ENCODE measurements at places on chromosomes 12 and 14.
A peak's percentile ranks its signal among the peaks of the same experiment; 100 is the strongest.

- H3K27me3 ChIP-seq = no peaks in the 10 kb centered on the region
- no peaks in the 10 kb centered on the region for H3K4me1 ChIP-seq
- H3K36me3 ChIP-seq = peaks cover 67% of the 10 kb centered on the region
- no peak overlapping the region for H3K4me3 ChIP-seq
- no peak overlapping the region for H3K27ac ChIP-seq
Measured at GRCh38 chr12:112180422-112180821, 55.1 kb downstream of the TRAFD1 start.

- no peaks in the 10 kb centered on the region for H3K27me3 ChIP-seq
- no peaks in the 10 kb centered on the region for H3K4me1 ChIP-seq
Measured at GRCh38 chr14:47961634-47962033, 286.2 kb upstream of the MDGA2 start.

DNA sequence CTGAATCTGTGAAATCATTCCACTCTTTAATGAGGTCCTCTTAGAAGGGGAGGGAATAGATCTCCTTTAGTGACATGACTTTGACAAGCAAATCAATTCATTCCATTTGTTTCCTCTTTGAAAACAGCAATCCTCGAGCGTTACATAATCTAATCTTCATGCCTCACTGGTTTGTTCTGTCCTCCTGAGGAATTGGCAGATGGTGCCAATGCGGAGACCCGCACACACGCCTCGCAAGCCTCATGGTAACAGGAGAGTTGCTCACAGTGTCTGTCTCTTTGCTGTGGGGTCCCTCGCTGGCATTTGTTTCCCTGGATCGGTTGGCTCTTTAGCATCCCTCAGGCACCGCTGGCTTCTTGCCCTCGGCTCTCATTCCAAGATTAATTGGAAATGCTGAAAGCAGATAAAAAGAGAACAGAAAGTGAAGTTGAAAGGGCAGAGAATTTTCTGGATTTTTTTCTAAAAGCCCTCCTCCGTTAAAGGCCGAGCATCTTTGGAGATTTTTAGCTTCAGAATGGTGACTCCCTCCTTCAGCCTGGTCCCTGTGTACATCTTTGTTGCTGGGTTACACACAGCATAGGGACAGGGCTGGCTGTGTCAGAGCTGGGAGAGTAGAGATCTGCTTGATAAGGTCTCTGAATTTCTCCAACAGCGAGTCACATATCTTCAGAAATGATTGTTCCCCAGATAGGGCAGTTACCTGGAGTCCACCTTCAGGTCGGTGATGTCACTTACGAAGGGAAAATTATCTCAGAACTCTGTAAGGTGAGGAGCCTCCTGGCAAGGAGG is 10.1 kb upstream of the CABP1 start:
- H3K4me1 ChIP-seq = no peaks in the 10 kb centered on the region
- no peak overlapping the region for H3K4me3 ChIP-seq
- no peaks in the 10 kb centered on the region for H3K27me3 ChIP-seq
- H3K27ac ChIP-seq = no peak overlapping the region

DNA sequence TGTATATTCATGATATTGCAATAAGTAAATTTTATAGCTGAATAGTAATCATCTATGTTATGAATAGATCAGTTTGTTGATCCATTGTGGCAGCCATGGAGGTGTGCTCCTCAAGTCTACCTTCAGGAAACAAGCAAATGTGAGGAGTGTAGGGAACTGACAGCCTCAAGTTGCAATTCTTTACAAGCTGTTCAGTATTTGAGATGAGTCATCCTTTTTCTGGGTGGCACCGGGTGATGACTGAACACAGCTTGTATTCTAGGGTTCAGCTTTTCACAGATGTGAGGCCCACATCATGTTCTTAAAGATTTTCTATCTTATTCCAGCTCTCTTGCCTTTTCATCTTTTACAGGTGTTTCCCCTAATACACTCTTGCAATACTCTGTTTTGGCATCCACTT is 452.4 kb downstream of the KCNH5 start:
- H3K4me3 ChIP-seq = no peak overlapping the region
- no peaks in the 10 kb centered on the region for H3K36me3 ChIP-seq
- H3K4me1 ChIP-seq = no peaks in the 10 kb centered on the region
- no peaks in the 10 kb centered on the region for H3K27me3 ChIP-seq
- no peak for DNase-seq

GRCh38 chr12:120842595-120842994 is 61.6 kb downstream of the SPPL3 start:
- no peak for DNase-seq
- H3K36me3 ChIP-seq = no peaks in the 10 kb centered on the region
- H3K27me3 ChIP-seq = no peaks in the 10 kb centered on the region
- H3K4me3 ChIP-seq = no peak overlapping the region
- H3K4me1 ChIP-seq = peaks cover 6% of the 10 kb centered on the region

DNA sequence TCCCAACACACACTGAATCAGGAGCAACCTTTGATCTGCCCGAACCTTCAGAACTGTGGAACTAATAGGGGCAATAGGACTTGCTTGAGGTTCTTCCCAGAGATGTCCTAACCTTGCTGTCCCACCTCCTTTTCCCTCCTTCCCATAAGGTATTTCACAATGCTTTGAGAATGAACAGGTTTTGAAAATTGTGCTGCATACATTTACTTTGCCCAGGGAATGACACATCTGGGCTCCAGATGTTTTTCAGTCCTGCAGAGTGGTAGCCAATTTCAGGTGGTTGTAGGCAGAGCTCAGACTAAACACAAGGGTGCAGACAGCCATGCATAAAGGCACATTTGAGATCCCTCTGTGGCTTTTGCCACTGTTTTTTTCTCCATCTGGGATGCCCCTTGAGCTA is 206.7 kb upstream of the PWP1 start:
- DNase-seq = no peak
- H3K27ac ChIP-seq = no peak overlapping the region
- H3K4me3 ChIP-seq = no peak overlapping the region
- H3K27me3 ChIP-seq = no peaks in the 10 kb centered on the region
- H3K36me3 ChIP-seq = no peaks in the 10 kb centered on the region

GRCh38 chr12:69985656-69986055 is 160.6 kb downstream of the MYRFL start:
- H3K4me1 ChIP-seq = no peaks in the 10 kb centered on the region
- DNase-seq = no peak
- no peaks in the 10 kb centered on the region for H3K36me3 ChIP-seq
- H3K27me3 ChIP-seq = peaks cover 4% of the 10 kb centered on the region
- no peak overlapping the region for H3K27ac ChIP-seq

GRCh38 chr14:69224946-69225345 is 33.6 kb downstream of the EXD2 start:
- no peak for DNase-seq
- no peak overlapping the region for H3K27ac ChIP-seq
- no peaks in the 10 kb centered on the region for H3K27me3 ChIP-seq
- no peaks in the 10 kb centered on the region for H3K36me3 ChIP-seq
- H3K4me3 ChIP-seq = no peak overlapping the region

DNA sequence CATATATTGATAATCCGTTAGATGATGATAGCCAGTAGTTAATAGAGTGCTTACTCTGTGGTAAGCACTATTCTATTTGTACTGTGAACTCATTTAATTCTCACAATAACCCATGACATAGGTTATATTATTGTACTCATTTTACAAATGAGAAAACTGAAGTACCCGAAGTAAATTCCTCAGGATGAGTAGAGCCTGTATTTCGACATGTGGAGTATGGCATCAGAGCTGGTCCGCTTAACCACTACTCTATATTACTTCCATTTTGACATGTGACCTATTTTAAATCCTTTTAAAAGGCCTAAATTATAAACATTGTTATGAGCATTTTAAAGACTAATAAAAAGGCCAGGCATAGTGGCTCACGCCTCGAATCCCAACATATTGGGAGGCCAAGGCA is 8.0 kb upstream of the RAP1B start:
- no peak for DNase-seq
- no peak overlapping the region for H3K4me3 ChIP-seq
- no peaks in the 10 kb centered on the region for H3K36me3 ChIP-seq
- no peak overlapping the region for H3K27ac ChIP-seq

- no peaks in the 10 kb centered on the region for H3K36me3 ChIP-seq
- H3K27ac ChIP-seq = peak overlapping the region; percentile 97
- DNase-seq = peak; percentile 39
- H3K4me3 ChIP-seq = peak overlapping the region; percentile 87
Measured at GRCh38 chr14:32201193-32201815, 541 bp upstream of the RNU6-7 start.

- no peaks in the 10 kb centered on the region for H3K36me3 ChIP-seq
- no peak for DNase-seq
- peaks cover 24% of the 10 kb centered on the region for H3K4me1 ChIP-seq
- H3K27me3 ChIP-seq = no peaks in the 10 kb centered on the region
- H3K27ac ChIP-seq = no peak overlapping the region
- no peak overlapping the region for H3K4me3 ChIP-seq
Measured at GRCh38 chr14:64688811-64689281, 15.4 kb upstream of the PLEKHG3 start.

DNA sequence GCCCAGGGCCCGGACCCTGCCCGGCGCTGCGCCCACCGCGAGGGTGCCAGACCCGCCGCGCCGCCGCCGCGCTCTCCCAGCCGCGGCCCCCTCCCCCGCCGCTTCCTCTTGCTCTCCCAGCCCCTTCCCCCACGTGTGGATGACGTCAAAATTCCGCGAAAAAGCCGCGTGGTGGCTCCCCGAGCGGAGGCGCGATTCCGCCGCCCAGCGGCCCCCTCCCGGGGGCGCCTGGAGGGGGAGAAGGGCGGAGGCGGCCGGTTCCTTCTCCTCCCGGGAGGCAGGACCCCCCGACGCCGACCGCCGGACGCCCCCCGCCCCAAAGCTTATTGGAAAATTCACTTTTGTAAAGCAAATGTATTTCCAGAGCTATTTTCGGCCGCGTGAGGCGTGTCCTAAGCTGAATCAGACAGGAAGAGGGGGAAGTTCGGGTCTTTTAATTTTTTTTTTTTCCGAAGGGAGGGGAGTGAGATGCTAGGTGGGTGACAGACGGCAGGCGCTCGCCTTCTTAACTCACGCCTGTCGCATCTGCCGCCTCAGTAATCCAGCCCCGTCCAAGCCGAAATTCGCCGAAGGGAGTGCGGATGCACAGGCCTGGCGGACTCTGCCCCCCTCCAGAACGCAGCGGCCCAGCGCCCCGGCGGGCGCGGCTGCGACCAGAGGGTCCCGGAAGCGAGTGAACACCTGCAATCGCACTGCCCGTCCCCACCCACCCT is 4.1 kb upstream of the CCND2 start:
- H3K36me3 ChIP-seq = no peaks in the 10 kb centered on the region
- H3K4me1 ChIP-seq = peaks cover 43% of the 10 kb centered on the region
- H3K4me3 ChIP-seq = peak overlapping the region; percentile 62
- peak overlapping the region; percentile 93 for H3K27ac ChIP-seq

DNA sequence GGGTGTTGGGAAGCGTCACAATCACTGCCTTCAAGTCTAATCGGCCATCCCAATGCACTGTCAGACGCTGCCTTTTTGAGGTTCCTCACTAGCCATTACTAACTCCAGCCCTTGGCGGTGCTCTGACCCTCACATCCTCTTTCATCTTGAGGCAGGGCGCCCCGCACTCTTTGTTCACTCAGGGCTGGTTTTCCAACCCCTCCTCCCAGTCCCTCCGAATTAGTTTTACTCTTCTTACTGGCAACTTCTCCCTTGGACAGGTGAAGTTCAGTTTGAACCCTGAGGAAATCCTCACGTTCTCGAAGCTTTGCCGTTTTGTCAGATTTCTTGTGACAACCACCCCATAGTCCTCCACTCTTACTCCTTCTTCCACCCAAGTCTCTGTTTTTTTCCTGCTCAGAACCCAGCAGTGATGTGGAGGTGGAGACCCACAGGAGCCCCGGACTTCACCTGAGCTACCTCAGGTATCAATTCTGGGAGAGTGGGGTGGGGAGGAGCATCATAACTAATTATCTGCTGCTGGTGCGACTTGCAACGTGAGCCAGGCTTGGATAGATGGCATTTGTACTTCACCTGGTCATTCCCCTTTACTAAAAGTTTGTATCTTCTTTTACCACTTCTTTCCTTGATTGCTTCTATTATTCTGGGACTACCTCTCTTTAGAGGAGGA is 757 bp downstream of the ZC3H10 start:
- peak overlapping the region; percentile 90 for H3K27ac ChIP-seq

DNA sequence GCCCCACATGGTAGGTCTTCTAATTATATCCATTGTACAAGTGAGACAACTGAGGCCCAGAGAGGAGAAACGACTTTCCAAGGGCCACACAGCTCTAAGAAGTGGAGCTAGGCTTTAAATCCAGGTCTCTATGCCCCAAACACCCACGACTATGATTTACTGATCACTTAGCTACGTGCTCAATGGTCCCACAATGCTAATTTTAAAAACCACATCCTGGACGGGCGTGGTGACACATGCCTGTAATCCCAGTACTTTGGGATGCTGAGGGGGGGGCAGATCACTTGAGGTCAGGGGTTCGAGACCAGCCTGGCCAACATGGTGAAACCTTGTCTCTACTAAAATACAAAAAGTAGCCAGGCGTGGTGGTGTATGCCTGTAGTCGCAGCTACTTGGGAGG is 8.4 kb upstream of the MLEC start:
- no peak for DNase-seq
- no peaks in the 10 kb centered on the region for H3K36me3 ChIP-seq
- no peaks in the 10 kb centered on the region for H3K27me3 ChIP-seq
- H3K4me1 ChIP-seq = peaks cover 17% of the 10 kb centered on the region
- H3K27ac ChIP-seq = no peak overlapping the region
- H3K4me3 ChIP-seq = no peak overlapping the region

GRCh38 chr12:22287776-22288621 is 46.5 kb downstream of the ST8SIA1 start:
- H3K36me3 ChIP-seq = no peaks in the 10 kb centered on the region
- no peaks in the 10 kb centered on the region for H3K27me3 ChIP-seq
- no peak overlapping the region for H3K27ac ChIP-seq
- H3K4me3 ChIP-seq = no peak overlapping the region
- H3K4me1 ChIP-seq = peaks cover 8% of the 10 kb centered on the region
- no peak for DNase-seq

GRCh38 chr14:103576371-103577024 is 13.7 kb downstream of the COA8 start:
- DNase-seq = no peak
- H3K4me3 ChIP-seq = no peak overlapping the region
- no peaks in the 10 kb centered on the region for H3K4me1 ChIP-seq
- peaks cover 36% of the 10 kb centered on the region for H3K36me3 ChIP-seq

DNA sequence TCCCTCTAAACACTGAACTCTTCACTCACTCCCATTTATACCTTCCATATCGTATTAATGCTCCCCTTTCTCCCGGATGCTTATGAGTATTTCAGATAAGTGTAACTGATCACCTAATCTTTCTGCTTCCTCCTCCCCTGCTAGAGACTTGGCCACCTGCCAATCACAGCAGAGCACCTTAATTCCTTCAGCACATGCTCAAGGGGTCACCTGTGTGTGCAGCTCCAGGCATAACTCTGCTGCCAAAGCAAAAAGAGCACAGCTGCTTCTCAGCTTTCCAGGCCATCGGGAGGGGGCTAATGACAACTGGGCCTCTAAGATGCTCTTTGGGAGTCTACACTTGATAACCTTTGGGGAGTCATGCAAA is 106.9 kb upstream of the DYRK2 start:
- H3K4me3 ChIP-seq = no peak overlapping the region
- H3K27me3 ChIP-seq = no peaks in the 10 kb centered on the region
- no peak overlapping the region for H3K27ac ChIP-seq
- DNase-seq = no peak

All from natural killer cell (primary cell).